ENCODE measurements at places on chromosomes 4 and X. TPM values are rescaled to one million over a fixed set of nuclear protein-coding genes. Genes with fewer than 3 reads are reported as not detected.

MTNR1A gene
- total RNA-seq: not detected

GPR78 gene
- not detected for total RNA-seq

CLIC2 gene
- total RNA-seq: 0.34 TPM

MAGEB6 gene
- not detected for total RNA-seq

CLNK gene
- not detected for total RNA-seq

ARMCX4 gene
- 2.0 TPM for total RNA-seq

SHOX gene
- not detected for total RNA-seq

NEXMIF gene
- total RNA-seq: not detected

PLXNA3 gene
- total RNA-seq: 5.6 TPM

ZIC3 gene
- not detected for total RNA-seq

ZFYVE28 gene
- 6.6 TPM for total RNA-seq

PDLIM3 gene
- total RNA-seq: 56.1 TPM
